GM23338 (cell line): ENCODE measurements at places on chromosomes 4 and X. TPM values are rescaled to one million over a fixed set of nuclear protein-coding genes. Genes with fewer than 3 reads are reported as not detected.

Gene ZNF518B
- polyA plus RNA-seq = 2.9 and 3.1 TPM in 2 replicates

Gene ANXA10
- polyA plus RNA-seq = not detected in 2 replicates

Gene COMMD8
- 17.4 and 20.6 TPM in 2 replicates for polyA plus RNA-seq

Gene LRIT3
- not detected in 2 replicates for polyA plus RNA-seq

Gene PRRG3
- 3.7 and 5.0 TPM in 2 replicates for polyA plus RNA-seq

Gene TRAPPC2
- polyA plus RNA-seq = 11.7 and 12.2 TPM in 2 replicates

Gene GPR143
- 7.4 and 9.4 TPM in 2 replicates for polyA plus RNA-seq

Gene MFAP3L
- 2.5 and 3.4 TPM in 2 replicates for polyA plus RNA-seq

Gene WNK3
- 51.5 and 57.5 TPM in 2 replicates for polyA plus RNA-seq

Gene CNGA1
- 4.9 and 6.2 TPM in 2 replicates for polyA plus RNA-seq

Gene IL15
- polyA plus RNA-seq = 2.7 and 3.7 TPM in 2 replicates

Gene MMGT1
- 6.2 and 6.9 TPM in 2 replicates for polyA plus RNA-seq

Gene HMGN5
- polyA plus RNA-seq = 144 and 155 TPM in 2 replicates

Gene AR
- polyA plus RNA-seq = 11.2 and 11.8 TPM in 2 replicates

Gene USP9X
- polyA plus RNA-seq = 48.7 and 62.2 TPM in 2 replicates

Gene CDX4
- polyA plus RNA-seq = 2.5 and 2.7 TPM in 2 replicates

Gene EIF2S3
- 83.3 and 90.5 TPM in 2 replicates for polyA plus RNA-seq

Gene ARMCX1
- polyA plus RNA-seq = 27.9 and 28.0 TPM in 2 replicates

Gene CXorf65
- 0.79 and 1.1 TPM in 2 replicates for polyA plus RNA-seq
